ENCODE measurements at places on chromosomes 11 and 22. TPM values are rescaled to one million over a fixed set of nuclear protein-coding genes. Genes with fewer than 3 reads are reported as not detected.

DNA sequence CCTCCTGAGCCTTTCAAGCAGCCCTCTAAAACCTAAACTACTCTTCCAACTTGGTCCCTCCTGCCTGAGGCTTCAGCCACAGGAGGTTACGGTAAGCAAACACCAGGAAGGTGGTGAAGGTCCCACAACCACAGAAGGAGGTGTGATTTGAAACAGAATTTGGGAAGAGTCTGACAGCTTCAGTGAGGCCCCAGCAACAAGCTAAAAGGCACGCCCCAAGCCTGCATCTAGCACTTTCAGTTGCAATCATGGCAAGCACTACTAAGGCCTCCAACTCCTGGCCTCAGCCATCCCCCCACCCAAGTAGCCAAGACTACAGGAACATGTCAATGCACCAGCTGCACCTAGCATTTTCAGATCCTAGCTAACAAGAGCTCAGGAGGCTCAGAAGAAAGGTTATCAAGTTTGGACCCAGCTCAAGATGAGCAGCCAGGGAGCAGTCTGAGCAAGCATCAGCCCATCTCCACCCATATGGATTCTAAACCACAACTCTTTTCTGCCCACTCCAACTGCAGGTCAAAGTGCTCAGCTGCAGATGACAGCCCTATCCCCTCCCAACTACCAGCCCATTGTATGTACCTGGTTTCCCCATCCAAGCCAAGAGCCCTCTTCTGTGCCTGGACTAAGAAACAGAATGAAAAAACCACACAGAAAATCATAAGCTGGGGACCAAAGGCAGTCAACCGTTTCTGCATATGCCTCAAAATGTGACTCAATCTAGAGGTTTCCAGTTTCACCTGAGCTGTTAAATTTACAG, 10.4 kb upstream of the AHNAK start:
- DNase-seq = peak; percentile 79

DNA sequence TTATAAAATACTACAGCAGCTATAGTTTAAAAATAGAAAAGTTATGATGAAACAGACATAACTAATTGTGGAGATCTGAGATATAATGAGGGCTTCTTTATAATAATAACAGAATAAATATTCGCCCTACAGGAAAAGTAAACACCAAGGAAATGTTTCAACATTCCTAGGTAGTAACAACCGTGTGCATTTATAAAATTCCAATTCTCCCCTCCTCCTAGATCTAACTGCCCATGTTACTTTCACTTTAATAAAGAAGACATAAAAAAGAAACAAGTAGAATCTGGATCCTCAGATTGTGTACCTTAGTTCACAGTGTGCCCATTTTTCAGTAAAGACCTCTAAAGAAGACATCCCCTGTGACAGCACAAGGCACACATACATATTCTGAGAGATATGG, 57.8 kb upstream of the MN1 start:
- no peak for DNase-seq

DNA sequence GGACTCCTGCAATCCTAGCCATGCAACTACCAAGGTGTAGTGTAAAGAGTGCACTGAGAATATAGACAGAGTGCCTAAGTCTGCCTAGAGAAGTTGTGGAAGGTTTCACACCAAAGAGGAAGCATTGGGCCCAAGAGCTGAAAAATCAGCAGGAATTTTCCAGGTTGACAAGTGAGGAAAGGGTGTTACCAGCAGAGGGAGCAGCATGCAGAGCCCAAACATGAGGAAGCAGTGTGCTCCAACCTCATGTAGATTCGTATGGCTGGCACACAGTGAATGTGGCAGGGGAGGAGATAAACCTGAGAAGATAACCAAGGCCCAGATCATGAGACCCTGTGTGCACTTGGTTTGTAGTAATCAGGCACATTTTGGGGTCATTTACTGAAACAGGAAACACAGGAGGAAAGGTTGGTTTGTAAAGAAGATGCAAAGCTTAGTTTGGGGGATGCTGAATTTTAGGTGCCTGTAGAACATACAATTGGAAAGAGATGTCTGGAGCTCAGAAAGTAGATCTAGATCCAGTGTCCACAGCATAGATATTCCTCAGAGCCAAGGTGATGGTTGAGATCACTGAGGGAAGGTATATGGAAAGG, 1.7 kb downstream of the HPX start:
- no peak for DNase-seq

The KBTBD3 gene
- 8.9 TPM for total RNA-seq

DNA sequence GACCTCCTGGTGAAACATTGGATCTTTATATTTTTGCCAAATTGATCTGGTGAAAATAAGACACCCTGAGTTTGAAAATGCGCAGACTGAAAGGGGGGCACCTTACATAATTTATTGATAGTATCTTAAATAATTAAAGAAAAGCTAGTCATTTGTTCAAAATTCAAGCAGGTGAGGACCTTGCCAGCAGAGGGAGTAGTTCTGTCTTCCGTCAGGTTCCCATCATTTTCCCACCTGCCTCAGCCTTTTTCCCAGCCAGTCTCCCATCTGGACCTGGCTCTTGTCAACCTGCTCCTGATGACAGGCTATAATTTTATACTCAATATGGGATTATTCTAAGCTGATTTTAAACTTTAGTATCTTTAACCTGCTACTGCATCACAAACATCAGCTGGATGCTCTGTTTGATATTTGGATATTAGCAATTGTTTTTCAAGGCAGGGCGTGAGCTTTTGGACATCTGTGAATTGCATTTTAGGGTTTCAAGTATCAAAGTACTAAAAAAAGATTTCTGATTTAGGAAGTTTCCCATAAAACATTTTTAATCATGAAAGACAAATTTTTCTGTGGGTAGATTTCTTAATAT, 132.0 kb downstream of the ELP4 start:
- DNase-seq = no peak

The SNX32 gene
- 0.64 TPM for total RNA-seq

The RIMBP3C gene
- 0.18 TPM for total RNA-seq

The TOLLIP gene
- 33.6 TPM for total RNA-seq

The FAM180B gene
- total RNA-seq = 0.25 TPM
